ENCODE measurements at places on chromosomes 3 and 15.

DNA sequence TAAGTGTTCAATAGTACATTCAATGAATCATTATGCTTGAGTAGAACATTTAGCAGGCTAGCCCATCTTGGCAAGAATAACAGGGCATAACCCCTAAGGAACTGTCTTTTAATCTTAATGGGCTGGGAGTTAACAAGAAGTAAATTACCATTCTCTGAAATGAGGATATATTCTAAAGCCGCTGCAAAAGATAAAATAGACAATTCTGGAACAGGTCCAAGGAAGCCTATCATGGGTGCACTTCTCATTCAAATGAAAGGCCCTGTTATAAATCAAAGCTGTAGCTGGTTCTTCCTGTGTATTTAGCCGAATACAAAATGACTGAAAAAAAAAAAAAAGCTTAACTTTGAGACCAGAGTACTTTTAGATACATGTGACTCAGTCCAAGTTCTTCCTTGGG is 15.6 kb downstream of the MTHFS start:
- DNase-seq, result no peak

- no peak for DNase-seq
Observed at GRCh38 chr3:78940128-78940527, 827.7 kb downstream of the ROBO1 start.

DNA sequence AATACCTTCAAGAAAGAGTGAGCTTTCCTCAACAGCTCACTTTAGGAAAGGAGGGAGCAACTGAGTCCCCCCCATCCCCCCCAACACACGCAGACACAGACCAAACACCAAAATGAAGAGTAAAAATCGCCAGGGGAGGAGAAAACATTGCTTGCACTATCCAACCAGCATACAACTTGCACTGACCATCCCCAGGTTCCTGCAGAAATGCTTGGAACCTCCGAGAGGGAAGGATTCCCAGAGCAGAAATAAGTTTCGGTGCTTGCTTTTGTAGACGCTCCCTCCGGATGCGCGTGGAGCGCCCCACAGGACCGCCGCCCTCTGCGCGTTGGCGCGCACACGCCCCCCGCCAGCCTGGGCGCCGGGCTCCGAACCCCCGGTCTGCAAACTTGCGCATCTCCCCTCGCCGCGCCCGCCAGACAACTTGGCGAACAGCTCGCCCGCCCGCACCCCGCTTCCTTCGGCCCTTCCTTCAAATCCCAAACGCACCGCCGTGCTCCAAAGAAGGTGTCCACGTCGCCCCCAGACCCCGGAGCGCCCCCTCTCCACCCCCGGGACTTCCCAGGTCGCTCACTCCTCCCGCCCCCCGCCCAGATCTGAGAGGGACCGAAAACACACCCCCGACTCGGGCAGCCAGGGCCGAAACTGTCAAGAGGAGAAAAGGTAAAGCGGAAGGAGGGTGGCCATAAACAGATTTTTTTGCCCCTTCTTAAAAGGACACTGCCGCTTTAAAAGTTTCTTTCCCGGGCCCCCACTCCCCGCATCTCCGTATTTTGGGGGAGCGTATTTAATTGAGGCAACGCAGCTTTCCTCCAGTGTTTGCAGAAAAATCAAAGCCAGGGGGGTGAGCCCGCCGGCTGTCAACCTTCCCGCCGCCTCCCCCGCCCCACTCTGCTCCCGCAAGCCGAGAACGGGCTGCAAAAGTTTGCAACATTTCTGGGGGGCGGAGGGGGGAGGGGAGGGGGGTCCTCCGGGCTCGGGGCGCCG is 859 bp downstream of the RORA start:
- no peak for DNase-seq

DNA sequence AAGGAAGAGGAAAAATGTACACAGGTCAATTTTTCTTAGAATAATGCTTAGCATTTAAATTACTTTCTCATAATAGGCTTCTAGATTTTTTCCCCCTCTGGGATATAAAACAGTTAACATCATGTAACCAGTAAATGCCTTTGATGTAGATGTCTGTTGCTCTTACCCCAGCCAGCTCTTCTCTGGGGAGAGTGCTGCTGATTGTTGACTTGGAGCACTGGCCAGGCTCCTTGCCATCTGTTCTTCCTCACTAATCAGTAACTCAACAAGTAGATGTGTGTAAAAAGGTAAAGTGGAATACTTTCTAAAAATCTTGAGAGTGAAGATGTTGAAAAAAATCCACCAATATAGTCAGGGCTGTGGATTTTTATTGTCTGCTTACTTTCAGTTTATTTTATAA is 42.2 kb downstream of the RIOX2 start:
- no peak for DNase-seq

GRCh38 chr3:73508330-73508954 is 116.3 kb downstream of the PDZRN3 start:
- DNase-seq, result peak; percentile 32

DNA sequence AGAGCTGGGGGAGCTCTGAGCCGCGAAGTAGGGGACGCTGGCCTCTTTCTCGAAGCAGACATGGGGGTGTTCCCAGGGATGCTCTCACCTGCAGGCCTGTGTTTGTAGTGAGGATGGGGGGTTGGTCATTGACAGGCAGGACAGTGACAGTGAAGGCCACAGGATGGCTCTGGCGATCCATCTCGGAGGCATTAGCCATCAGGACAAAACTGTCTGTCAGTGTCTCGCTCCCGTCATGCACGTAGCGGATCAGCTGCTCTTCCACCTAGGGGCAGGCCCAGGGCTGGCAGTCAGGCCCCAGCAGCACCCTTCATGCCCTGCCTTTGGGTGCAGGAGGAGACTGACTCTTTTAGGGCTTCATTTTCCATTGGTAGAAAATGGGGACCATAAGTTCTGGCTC is 28.0 kb downstream of the CSPG4 start:
- DNase-seq, result no peak

GRCh38 chr3:81476692-81477091 is 284.8 kb downstream of the GBE1 start:
- DNase-seq, result peak; percentile 67

DNA sequence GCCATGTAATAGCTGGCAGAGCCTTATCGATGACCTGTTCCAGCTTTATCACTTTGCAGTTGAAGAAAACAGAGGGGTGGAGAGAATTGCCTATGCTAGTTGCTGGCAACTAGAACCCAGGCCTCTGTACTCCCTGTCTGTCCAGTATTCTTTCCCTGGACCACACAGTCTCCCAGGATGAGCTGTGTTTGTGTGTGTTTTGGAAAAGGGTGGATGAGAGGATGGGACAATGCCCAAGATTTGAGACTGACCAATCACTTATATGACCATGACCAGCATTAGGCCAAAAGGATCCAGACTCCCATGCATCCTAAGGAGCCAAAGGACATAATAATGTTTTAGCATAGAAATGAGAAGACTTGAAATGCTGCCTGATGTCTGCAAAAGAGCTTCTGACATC is 102.6 kb downstream of the CD200R1L start:
- no peak for DNase-seq

- peak; percentile 27 for DNase-seq
Observed at GRCh38 chr3:122577409-122578031, at the start of gene PARP15. PARP15 (plus strand) TSS chr3:122577650; CDS start chr3:122577668, 18 bp downstream.

DNA sequence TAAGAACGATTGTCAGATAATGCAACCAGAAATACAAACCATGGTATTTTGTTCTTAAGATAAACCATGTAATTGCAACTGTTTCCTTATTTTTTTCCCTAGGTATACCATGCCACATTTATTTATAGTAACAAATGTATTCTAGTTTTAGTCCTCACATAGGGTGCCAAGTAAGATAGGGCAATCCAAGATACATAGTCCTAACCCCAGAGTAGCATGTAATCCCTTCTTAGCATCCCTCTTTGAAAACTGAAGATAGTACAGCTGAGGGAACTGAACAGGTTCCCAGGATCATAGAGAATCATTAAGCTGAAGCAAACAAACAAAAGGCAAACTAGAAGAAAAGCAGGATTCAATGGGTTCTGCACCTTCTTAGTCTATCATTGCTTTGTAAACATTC is 24.8 kb downstream of the TRNT1 start:
- no peak for DNase-seq

- DNase-seq, result no peak
Observed at GRCh38 chr3:67461667-67462142, 192.7 kb downstream of the SUCLG2 start.

DNA sequence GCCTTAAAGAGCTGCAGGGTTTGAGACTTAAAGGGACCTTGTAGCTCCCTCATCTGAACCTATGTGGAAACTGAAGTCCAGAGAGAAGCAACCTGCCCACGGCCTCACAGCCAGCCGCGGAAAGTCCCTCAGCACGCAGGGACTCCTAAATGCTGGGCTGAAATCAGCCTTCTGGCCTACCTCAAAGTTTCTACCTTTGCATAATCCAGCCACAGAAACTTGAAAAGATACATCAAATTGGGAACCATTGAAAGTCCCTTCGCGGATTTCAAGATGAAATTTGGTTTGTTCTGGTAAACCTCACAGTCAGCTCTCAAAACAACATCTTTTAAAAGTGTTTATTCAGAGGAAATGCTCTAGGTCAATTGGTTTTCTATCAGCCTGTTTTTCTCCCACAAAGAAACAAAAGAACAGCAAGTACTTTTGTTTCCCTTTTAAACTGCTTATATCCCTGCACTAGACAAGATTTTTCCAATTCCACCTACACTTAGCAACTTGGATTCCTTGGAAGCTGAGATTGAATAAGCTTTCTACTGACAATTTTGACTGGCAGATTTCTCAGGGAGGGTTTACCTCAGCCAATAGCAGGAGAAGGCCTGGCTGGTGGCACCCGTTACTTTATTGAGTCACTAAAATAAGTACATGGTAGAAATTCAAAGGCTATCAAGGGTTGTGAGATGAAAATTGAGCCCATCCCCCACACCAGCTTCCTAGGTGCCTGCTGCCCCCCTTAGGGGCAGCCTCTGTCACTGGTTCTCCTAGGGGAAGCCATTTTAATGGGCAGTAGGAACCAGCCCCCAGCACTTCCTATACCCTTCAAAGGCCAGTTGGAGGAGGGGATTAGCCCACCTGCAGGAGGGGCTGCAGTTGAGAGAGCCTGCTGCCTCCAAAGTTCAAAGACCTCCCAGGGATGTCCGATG is 171.2 kb downstream of the ADAMTS17 start:
- no peak for DNase-seq

DNA sequence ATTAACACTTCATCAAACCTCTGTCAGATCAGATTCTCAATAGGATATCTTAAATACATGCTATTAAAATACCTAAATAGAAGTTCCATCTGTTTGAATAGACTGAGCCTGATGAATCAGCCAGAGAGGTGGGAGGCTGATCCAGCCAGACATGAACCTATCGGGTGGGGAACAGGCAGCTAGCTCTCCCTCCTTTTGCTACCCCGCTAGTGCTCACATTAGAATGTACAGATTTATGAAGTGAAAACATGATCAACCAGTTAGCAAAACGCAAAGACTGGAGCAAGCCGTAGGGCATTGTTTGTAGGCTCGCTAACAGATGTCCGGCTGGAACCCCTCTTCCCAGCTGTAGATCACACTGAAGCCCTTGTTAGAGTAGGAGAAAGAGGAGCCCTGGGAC is 54.4 kb downstream of the GTF2E1 start:
- DNase-seq, result no peak

- DNase-seq, result no peak
Observed at GRCh38 chr15:67977414-67978089, 76.6 kb upstream of the PIAS1 start.
